Kidney capillary endothelial cell (primary cell): ENCODE measurements at places on chromosomes 5 and 9.
A peak's percentile ranks its signal among the peaks of the same experiment; 100 is the strongest.

- no peak for DNase-seq
These were observed 93.2 kb downstream of the EQTN start for GRCh38 chr9:27203783-27204182.

DNA sequence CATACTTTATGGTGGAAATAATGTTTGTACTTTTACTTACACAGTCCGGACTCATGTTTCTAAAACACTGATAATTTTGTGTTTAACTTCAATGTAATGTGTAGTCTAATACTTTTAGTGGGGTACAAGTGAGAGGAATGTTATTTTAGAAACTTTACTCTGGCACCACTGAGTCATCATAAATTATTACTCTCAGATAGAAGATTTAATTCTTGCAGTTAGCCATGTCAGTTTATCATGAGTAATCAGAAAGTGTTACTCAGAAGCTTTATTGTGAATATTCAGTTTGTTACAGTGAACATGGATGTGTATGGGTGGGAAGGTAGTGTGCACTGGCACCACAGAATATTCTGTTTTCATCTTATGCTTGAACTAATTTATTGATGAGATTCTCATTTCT is 20.0 kb downstream of the OGN start:
- no peak for DNase-seq

DNA sequence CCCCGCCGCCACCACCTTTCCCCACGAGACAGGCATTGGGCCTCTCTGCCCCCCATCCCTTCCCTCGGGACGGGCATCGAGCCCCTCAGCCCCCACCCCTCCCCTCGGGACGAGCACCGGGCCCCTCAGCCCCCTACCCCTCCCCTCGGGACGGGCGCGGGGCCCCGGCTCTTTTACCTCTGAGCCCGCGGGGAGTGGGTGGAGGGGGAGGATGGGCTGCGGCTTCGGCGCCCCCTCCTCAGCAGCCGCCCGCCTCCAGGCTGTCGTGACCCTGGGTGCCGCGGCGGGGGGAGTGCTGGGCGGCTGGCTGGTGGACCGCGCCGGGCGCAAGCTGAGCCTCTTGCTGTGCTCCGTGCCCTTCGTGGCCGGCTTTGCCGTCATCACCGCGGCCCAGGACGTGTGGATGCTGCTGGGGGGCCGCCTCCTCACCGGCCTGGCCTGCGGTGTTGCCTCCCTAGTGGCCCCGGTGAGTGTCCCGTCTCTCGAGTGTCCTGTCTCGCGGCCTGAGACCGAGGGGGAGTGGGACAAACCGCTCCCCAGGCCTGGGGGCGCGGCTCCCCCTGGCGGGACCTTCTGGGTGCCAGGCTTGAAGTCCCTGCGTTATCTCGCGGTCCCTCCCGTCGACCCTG is 791 bp downstream of the SLC2A8 start:
- DNase-seq = peak; percentile 26

- no peak for DNase-seq
These were observed 263.4 kb downstream of the SEC61B start for GRCh38 chr9:99485459-99485858.

DNA sequence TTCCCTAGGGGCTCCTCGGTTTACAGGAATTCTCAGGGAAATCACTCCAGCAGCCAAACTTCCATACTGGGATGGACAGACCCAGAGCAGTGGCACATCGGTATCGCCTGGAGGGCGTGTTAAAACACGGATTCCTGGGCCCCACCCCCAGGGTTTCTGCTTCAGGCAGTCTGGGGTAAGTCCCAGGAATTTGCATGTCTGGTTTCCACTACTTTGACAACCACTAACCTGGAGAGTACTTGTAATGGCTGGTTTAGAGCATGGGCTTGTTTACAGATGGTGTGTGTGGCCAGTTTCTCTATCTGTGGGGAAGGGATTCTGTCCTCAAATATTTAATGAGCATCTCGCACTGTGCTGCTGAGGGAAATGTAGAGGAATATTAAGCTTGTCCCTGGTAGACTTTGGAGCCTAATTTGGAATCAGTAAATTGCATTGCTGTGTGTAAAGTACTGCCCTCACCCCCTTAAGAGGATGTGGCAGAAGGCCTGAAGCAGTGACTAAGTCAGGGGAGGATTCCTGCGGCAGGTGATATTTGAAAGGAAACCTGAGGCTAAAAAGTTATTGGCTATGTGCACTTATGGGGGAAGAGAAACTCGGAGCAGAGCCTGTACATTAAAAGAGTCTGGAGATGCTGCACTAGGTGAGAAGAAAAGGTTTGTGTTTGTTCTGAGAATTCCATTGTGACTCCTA is 18.6 kb upstream of the TJP2 start:
- no peak for DNase-seq
